ENCODE measurements at places on chromosomes 11 and 22.

DNA sequence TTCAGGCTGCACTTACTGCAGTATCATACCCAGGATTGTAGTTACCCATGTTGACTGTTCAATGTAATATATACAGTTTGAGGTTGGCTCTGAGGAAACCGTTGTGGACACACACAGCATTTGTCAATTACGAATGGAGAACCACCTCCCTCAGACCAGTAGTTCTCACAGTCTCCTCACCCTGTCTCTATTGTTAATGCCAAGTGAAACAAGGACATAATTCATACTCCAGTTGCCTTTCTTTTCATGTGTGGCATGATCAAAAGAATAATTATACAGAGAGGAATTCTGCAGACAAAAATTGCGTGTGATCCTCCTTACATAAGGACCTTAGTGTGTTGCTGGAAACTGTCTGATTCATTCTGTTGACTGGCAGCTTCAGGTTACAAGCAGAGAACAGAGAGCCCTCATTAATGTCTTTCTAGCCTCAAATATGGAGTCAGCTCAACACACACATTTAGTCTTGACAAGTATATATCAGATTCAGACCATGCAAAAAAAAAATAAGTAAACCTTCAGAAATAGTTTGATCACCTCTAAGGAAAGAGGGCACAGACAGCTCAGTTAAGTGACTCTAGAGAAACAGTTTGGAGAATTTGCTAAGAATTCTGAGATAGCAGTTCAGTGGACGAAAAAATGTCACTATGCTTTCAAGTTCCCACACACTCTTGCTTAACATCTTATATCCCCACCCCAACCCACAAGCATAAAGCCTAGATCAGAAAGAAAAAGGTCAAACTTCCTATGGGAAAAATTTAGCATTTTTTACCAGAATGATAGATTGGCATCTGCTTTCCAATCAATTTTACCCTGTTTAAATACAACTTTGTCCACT, 96.1 kb downstream of the MAML2 start:
- H3K36me3 ChIP-seq: peaks cover 7% of the 10 kb centered on the region
- H3K4me1 ChIP-seq: peaks cover 70% of the 10 kb centered on the region
- no peaks in the 10 kb centered on the region for H3K27me3 ChIP-seq
- peak; percentile 40 for DNase-seq

DNA sequence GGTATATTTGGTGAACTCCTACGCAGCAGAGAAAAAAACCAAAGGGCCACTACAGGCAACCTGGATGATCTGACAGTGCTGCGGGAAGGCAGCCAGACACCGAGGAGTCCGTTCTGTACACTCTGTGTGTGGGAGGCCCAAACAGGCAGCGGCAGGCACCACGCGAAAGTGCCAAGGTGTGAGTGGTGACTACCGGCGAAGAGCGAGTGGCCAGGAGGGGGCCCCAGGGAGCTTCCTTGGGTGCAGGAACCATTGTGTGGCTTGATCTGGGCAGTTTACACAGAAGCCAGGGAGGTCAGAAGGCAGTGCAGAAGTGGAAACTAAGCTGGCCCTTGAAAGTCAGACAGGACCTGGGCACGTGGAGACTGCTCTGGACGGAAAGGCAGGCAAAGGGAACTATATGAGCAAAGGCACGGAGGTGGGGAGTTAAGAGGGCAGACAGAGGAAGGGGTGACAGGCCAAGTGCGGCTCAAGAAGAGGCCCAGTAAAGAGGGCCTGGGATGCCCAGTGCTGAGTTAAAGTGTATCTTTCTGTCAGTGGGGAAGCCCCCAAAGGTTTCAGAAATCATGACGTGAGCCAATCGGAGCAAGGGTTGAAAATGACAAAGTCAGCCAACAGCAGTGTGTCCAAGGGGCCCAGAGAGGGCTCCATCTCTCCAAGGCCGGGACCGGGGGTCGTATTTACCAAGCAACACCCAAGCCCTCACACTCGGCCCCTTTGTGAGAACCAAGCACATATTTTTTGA, 10.6 kb downstream of the TMEM184B start:
- H3K27me3 ChIP-seq: no peaks in the 10 kb centered on the region
- H3K27ac ChIP-seq: peak overlapping the region; percentile 34
- H3K4me1 ChIP-seq: peaks cover 27% of the 10 kb centered on the region
- H3K36me3 ChIP-seq: peaks cover 3% of the 10 kb centered on the region

GRCh38 chr22:29002603-29003002, 59.0 kb downstream of the C22orf31 start:
- no peaks in the 10 kb centered on the region for H3K36me3 ChIP-seq
- H3K27me3 ChIP-seq: peaks cover 22% of the 10 kb centered on the region
- DNase-seq: no peak
- H3K4me3 ChIP-seq: no peak overlapping the region
- H3K4me1 ChIP-seq: peaks cover 6% of the 10 kb centered on the region
- no peak overlapping the region for H3K27ac ChIP-seq

- peak; percentile 35 for DNase-seq
- no peak overlapping the region for H3K4me3 ChIP-seq
- peaks cover 4% of the 10 kb centered on the region for H3K4me1 ChIP-seq
- no peaks in the 10 kb centered on the region for H3K36me3 ChIP-seq
These were observed 153.8 kb upstream of the E2F8 start for GRCh38 chr11:19394525-19395016.

DNA sequence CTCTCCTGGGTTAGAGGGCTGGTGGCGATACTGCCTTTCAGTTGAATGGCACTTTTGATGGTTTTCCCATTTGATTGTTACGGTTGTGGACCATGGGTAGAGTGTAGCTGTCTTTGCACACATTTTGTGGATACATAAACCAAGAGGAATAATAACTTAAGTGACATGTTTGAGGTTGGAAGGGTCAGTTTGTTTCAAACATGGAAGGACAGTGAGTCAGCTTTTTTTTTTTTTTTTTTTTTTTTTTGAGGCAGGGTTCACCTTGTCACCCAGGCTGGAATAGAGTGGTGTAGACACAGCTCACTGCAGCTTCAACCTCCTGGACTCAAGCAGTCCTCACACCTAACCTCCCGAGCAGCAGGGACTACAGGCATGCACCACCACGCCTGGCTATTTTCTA, 41.1 kb downstream of the PPFIA1 start:
- H3K27ac ChIP-seq: peak overlapping the region; percentile 71
- H3K36me3 ChIP-seq: peaks cover 18% of the 10 kb centered on the region
- H3K4me1 ChIP-seq: peaks cover 34% of the 10 kb centered on the region
- no peak overlapping the region for H3K4me3 ChIP-seq

- no peak for DNase-seq
- H3K27me3 ChIP-seq: no peaks in the 10 kb centered on the region
- H3K36me3 ChIP-seq: no peaks in the 10 kb centered on the region
- H3K27ac ChIP-seq: no peak overlapping the region
- no peaks in the 10 kb centered on the region for H3K4me1 ChIP-seq
These were observed 26.1 kb downstream of the TYR start for GRCh38 chr11:89203814-89204213.

DNA sequence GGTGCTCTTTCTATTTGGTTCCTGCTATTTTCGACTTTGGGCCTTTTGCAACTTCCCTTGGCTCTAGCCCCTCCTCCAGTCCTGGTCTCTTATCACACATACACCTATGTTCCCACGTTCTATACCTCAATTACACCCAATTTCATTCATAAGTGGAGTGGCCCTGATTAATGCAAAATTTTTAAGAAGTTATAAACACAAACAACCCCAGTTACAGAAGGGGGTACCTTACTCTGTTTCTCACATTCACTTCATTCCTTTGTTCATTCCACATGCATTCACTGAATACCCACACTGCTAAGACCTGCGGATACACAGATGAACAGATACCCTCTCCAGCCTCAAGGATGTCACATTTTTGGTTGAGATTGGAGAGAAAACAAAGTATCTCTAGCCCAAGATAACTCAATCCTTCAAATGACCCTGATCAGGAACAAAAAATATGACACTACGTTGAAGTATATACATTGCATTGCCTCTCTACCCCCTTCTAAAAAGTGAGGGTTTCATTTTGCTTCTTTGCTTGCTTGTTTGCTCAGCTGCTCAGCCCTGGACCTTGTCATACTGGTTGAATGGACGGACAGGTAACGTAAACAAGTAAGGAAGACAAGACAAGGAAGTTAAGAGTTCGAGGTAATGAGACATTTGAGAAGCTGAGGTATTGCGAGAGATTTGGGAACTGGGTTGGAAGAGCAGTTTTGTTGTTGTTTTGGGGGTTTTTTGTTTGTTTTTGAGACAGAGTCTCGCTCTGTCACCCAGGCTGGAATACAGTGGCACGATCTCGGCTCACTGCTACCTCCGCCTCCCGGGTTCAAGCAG, 3.6 kb upstream of the VPS37C start:
- H3K27me3 ChIP-seq: no peaks in the 10 kb centered on the region
- peak overlapping the region; percentile 91 for H3K27ac ChIP-seq
- no peaks in the 10 kb centered on the region for H3K36me3 ChIP-seq

DNA sequence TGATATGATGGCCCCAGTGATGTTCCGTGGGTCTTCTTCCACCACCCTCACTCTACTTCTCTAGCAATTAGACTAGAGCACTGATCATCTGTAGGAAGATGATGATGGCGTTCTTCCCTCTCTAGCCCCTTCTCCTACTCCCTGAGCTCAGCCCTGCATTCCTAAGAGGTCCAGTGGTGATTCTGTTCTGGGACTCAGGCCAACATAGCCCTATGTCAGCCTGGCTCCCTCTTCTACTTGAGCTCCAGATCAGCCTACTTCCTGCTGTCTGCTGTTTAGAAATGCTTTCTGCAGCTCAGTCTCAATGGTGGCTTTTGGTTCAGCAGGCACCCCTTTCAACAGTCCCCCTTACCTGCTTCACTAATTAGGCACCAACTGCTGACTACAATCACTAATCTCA, 86.1 kb upstream of the ZBED5 start:
- no peak for DNase-seq
- peaks cover 3% of the 10 kb centered on the region for H3K4me1 ChIP-seq
- H3K4me3 ChIP-seq: no peak overlapping the region
- H3K27me3 ChIP-seq: no peaks in the 10 kb centered on the region

GRCh38 chr22:36069368-36069767, 40.7 kb upstream of the RBFOX2 start:
- H3K4me1 ChIP-seq: peaks cover 8% of the 10 kb centered on the region
- peaks cover 1% of the 10 kb centered on the region for H3K27me3 ChIP-seq
- H3K4me3 ChIP-seq: no peak overlapping the region
- DNase-seq: no peak
- H3K27ac ChIP-seq: no peak overlapping the region

DNA sequence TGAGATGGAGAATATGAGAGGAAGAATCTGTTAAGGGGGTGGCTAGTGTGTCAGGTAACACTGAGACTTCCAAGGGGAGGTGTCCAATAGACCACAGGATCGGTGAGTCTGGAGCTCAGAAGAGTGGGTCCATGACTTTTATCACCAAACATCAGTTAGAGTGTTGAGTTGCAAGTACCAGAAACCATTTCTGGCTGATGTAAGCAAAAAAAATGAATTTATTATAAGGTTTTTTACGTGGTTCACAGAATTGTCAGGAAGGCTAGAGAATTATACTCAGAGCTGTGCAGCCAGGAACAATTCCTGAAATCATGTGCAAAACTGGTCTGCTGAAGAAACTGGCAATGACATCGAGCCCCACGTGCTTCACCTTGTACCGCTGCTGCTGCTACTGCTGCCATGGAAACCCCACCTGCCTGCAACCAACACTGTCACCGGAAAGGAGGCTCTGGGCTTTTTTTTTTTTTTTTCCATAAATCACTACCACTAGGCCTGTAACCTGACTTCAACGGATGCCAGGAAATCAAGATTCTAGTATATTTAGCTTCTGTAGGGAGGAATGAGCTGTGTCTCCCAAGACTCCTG, 16.6 kb upstream of the STK33 start:
- no peak overlapping the region for H3K27ac ChIP-seq
- H3K4me1 ChIP-seq: peaks cover 4% of the 10 kb centered on the region
- no peaks in the 10 kb centered on the region for H3K27me3 ChIP-seq
- DNase-seq: peak; percentile 49
- no peak overlapping the region for H3K4me3 ChIP-seq

GRCh38 chr22:47110817-47111443, 348.5 kb downstream of the TBC1D22A start:
- peak overlapping the region; percentile 15 for H3K27ac ChIP-seq
- peaks cover 7% of the 10 kb centered on the region for H3K36me3 ChIP-seq
- DNase-seq: no peak
- no peaks in the 10 kb centered on the region for H3K27me3 ChIP-seq

GRCh38 chr11:106409671-106410070, 332.2 kb downstream of the AASDHPPT start:
- H3K36me3 ChIP-seq: no peaks in the 10 kb centered on the region
- H3K27me3 ChIP-seq: no peaks in the 10 kb centered on the region
- no peaks in the 10 kb centered on the region for H3K4me1 ChIP-seq
- no peak for DNase-seq

Data from activated CD8-positive, alpha-beta T cell treated with anti-CD3 and anti-CD28 coated beads for 36 hours (primary cell).